ENCODE measurements at places on chromosomes 16 and 17.

- DNase-seq, result no peak
Measured at GRCh38 chr17:50604513-50604912, 30.2 kb upstream of the ABCC3 start.

GRCh38 chr16:12517310-12517694 lies 286.4 kb downstream of the CPPED1 start:
- DNase-seq, result no peak

DNA sequence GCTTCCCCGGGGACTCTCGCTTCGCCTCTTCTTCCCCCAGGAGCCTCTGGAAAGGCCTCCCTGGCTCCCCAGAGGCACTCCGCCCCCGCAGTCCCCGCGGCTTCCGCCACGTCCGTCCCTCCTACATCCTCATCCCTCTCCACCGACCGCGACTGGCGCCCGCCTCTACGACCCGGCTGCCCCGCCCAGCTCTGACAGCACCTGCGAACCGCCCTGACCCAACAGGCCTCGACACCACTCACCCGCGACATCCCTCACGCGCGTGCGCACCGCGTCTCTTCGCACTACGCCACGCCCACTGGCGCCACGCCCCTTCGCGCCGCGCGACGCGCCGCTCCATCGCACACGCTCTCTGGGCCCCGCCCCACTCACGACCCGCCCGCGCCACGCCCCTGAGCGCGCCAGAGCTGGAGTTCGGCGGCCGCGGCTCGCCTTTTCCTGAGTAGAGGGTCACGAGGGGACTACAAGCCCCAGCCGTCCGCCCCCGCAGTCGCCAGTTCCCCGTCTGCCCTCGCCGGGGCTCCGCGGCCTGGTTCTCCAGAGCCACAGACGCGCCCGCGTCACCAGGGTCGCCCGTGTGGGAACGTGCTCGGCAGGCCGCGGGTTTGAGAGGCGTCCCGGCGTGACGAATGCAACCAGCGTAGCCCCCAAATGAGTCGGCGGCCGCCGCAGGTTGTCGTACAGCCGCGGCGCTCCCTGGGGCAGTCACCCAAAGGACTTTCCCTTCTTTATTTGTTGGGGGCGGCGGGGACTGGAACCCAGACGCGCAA lies 56.2 kb upstream of the LRRC37A3 start:
- DNase-seq, result peak; percentile 95

GRCh38 chr16:50326835-50327465 lies 41.8 kb downstream of the BRD7 start:
- no peak for DNase-seq

DNA sequence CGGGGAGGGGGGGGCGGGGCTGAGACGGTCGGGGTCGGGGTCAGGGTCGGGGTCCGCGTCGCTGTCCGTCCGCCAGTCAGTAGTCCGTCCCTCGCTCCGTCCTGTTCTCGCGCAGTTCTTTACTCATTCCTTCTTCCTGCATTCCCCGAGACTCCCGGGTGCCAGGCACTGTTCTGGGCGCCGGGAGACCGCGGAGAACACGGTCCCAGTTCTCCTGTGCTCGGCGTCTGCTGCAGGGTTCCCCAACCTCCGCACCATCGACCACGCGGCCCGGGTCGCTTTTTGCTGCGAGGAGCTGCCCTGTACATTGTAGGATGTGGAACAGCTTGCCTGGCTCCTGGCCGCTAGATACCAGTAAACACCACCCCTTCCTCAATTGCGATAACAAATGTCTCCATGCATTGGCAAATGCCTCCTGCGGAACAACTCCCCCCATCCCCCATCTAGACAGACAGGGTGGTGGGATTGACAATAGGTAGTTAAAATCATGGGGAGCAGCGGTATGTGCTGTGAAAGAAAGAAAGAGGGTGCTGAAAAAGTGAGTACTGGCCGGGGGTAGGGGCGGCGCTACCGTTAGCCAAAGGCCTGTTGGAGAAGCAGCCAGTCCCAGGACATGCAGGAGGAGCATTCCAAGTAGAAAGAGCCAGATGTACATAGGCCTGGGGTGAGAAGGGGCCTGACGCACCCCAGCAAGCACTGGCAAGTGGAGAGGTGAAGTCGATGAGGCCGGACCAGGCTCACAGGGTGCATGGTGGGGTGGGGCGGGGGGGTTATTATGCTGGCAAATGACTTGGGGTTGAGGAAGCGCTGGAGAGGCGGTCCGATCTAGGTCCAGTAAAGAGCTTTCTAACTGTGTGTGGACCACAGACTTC lies 631 bp downstream of the TRAF7 start:
- DNase-seq, result peak; percentile 44

- DNase-seq, result no peak
Measured at GRCh38 chr17:17151055-17151454, 55.1 kb downstream of the PLD6 start.

DNA sequence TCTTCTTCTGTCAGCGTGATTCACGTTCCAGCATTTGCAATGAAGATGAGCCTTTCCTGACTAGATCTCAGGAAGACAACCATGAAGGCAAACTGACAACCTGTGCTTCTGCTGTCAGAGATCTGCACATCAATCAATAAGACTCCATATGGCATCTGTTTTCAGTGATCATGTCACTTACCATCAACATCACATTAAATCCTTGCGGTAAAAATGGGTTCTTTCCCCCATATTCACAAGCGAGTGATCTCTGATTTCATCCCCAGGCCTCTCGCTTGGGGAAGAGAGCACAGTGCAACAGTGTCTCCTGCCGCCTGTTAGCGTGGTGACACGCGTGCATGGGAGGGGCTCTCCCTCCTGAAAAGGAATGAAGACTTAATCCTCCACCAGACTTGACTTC lies 11.1 kb downstream of the NACA2 start:
- peak; percentile 7 for DNase-seq

DNA sequence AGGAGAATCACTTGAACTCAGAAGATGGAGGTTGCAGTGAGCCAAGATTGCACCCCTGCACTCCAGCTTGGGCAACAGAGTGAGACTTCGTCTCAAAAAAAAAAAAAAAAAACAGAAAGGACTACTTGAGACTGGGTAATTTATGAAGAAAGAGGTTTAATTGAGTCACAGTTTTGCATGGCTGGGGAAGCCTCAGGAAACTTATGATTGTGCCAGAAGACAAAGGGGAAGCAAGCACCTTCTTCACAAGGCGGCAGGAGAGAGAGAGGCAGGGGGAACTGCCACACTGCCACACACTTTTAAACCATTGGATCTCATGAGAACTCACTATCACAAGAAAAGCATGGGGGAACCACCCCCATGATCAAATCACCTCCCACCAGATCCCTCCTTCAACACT lies 9.0 kb upstream of the MILR1 start:
- DNase-seq, result no peak

GRCh38 chr16:65672960-65673359 lies 551.1 kb upstream of the CDH11 start:
- DNase-seq, result no peak

- DNase-seq, result no peak
Measured at GRCh38 chr17:79085154-79085920, 10.7 kb downstream of the ENGASE start.

Data from nephron progenitor cell (in vitro differentiated cells).